Progenitor cell of endocrine pancreas (in vitro differentiated cells): ENCODE measurements at places on chromosomes 2 and 18.
A peak's percentile ranks its signal among the peaks of the same experiment; 100 is the strongest.

DNA sequence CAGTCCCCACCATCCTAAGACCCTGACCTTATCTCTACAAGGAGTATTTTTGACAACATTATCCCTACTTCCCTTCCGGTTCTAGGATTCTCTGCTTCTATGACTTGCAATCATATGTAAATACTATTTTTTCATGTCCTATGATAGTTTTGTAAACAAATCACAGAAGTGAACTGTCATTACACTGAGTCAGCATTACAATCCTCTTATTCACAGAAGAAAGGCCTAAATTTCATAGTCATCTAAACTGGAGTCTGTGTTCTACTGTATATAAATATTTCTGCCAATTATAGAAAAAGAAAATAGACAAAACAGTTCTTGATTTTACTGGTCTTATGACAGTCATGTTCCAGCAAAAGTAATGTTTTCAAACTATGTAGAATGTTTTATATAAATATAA, 265.1 kb downstream of the NCKAP5 start:
- H3K4me1 ChIP-seq: no peaks in the 10 kb centered on the region
- no peak overlapping the region for H3K27ac ChIP-seq
- no peak for DNase-seq
- no peak overlapping the region for H3K4me3 ChIP-seq
- H3K27me3 ChIP-seq: peaks cover 3% of the 10 kb centered on the region

DNA sequence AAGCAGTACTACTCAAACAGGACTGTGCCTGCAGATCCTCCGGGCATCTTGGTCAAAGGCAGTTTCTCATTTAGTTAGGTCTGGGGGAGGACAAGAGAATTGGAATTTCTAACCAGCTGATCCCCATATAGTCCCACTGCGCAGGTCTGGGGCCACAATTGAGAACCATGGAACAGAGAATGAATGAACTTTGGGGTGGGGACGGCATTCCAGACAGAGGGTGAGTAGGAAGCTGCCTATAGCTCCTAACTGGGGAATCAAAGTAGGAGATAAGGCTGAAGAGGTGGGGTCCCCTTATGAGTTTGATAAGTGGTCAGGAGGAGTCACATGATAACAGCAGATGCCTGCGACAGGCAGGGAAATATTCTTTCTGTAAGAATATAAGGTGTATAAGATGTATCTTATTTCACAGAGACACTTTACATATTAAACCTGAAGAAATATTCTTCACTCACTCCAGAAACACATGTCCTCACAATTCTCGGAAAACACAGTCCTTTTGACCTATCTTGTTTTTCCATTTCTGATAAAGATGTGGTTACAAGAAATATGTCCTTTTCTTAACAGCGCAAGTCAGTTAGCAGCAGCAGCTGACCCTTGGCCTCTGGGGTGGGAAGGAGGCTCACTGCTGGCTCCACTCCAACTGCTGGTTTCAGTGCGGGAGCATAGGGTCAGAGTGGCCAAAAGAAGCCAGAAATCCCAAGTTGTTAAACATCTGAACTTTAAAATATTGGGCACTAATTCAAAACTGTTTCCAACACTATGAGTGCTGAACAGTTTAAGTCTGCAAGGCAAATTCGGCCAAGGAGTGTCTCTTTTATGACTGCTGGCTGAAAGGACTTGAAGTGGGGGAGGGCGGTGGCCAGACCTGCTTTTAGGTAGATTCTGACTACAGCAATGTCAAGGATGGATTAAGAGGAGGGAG, 12.6 kb upstream of the TMEM214 start:
- peaks cover 2% of the 10 kb centered on the region for H3K4me1 ChIP-seq
- no peak overlapping the region for H3K27ac ChIP-seq
- H3K36me3 ChIP-seq: peaks cover 3% of the 10 kb centered on the region
- H3K27me3 ChIP-seq: no peaks in the 10 kb centered on the region
- no peak for DNase-seq

- H3K4me1 ChIP-seq: no peaks in the 10 kb centered on the region
- H3K27me3 ChIP-seq: peaks cover 10% of the 10 kb centered on the region
Measured at GRCh38 chr2:824524-824923, 126.1 kb upstream of the SNTG2 start.

- peaks cover 17% of the 10 kb centered on the region for H3K36me3 ChIP-seq
- H3K27me3 ChIP-seq: no peaks in the 10 kb centered on the region
- H3K4me1 ChIP-seq: peaks cover 5% of the 10 kb centered on the region
- H3K4me3 ChIP-seq: no peak overlapping the region
- no peak for DNase-seq
Measured at GRCh38 chr2:158473719-158474392, 17.1 kb downstream of the PKP4 start.

GRCh38 chr18:11851146-11851805, at the start of gene CHMP1B:
Gene CHMP1B, plus strand, starts transcription at chr18:11851413. Its CDS starts 99 bp downstream, at chr18:11851512.
- peak within 1 kb of the TSS; percentile 100 for H3K27ac ChIP-seq
- H3K36me3 ChIP-seq: no peaks in the 10 kb centered on the region
- H3K27me3 ChIP-seq: no peaks in the 10 kb centered on the region
- peaks cover 22% of the 10 kb centered on the region for H3K4me1 ChIP-seq
- peak; percentile 92 for DNase-seq
- peak within 1 kb of the TSS; percentile 99 for H3K4me3 ChIP-seq
